Activated naive CD4-positive, alpha-beta T cell (primary cell): ENCODE measurements at places on chromosomes 3 and 15.

DNA sequence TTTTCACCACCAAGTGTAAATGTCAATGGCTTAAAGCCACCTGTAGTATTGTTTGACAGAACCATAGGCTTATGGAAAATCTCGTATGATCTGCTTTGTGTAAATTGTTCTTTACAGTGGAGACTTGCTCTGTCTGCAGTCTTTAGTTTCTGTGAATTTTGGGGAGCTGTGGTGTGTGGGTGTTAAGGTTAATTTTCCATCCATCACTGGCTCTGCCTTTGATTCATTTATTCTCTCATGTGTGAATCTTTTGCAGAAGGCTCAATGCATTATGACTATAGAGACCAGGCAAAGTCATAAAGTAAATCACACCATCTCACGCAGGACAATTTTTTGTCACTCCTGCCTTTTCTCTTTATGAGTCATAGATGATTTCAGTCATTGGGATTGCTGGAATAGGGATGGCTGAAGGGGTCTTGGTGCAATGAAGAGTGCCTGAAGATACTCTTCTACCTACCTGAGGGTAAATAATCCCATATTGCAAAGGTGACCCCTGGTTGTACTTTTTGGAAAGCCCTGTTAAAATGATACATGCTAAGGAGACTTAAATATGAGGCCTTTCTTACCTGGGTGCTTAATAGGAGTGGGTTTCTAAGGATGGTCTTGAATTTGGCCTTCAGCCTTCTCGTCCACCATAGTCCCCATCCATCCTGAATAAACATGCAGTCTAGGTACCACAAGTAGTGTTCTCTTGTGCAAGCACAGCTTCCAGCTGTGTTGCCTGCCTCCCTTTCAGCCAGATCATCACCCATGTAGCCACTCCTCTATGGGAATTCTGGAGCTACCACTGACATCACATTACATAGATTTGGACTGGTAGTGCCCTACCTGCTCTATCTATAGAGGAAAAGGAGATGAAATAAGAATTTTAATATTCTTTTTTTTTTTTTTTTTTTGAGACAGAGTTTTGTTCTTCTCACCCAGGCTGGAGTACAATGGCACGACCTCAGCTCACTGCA is 14.3 kb downstream of the TGFBR2 start:
- DNase-seq = no peak

- DNase-seq = no peak
Measured at GRCh38 chr3:167823738-167824137, 88.2 kb downstream of the SERPINI1 start.

DNA sequence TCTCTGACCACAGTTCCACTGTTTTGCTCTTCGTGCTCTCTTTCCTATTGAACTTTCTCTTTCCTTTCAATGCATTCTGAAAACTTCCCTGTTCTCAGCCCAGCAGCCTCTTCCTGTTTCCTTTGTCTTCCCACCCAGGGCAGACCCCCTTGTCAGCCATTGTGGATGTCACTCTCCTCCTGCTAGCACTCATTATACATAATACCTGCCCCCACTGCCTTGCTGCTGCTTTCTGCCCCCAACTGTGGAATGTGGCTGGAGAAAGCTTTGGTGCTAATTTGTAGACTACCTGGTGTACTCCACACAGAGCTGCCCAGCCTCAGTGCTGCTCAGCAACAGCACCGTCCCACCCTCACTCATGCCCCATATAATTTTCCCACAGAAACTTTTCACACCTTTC is 80.2 kb downstream of the CHCHD6 start:
- no peak for DNase-seq

DNA sequence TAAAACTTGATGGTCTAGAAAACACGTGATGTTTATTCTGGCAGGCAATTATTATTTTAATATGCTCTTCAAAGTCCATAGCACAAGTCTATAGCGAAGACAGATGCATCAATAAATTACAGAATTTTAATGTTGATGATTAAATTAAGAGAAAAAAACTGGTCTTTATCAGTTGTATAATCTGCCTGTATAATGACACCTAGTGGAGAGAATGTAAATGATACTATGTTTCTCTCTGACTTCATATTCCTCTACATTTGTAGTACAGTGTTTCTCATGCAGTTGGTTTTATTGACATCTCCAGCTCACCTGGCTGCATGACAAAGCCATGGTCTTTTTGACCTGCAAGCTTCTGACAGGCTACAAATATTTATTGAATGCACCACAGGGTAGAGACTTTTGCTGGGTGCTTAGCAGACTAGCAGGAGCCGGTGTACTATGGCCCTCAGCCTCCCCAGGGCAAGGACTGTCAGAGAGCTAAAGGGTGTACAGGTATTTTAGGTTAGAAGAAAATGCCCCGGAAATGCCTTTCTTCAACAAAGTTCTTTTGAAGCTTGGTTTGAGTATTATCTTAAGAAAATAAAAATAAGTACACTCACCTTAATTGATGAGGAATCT is 289.9 kb downstream of the GAP43 start:
- no peak for DNase-seq

DNA sequence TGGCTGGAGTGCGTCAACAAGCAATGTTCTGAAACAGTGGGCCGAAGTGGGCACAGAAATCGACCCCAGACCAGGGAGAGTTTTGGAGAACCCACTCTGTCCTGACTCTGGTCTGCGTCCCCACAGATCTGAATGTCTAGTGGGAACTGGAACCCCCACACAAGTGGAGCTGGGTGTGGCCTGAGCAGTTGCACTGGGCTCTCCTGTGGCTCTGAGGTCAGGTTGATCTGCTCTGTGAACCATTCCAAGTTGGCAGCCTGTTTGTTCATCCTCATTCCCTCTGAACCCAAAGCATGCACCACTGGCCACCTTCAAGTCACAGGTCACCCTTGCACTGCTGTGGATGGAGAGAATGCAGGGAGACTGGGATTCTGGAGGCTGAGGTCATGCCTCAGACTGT is 60.5 kb downstream of the STARD5 start:
- no peak for DNase-seq

DNA sequence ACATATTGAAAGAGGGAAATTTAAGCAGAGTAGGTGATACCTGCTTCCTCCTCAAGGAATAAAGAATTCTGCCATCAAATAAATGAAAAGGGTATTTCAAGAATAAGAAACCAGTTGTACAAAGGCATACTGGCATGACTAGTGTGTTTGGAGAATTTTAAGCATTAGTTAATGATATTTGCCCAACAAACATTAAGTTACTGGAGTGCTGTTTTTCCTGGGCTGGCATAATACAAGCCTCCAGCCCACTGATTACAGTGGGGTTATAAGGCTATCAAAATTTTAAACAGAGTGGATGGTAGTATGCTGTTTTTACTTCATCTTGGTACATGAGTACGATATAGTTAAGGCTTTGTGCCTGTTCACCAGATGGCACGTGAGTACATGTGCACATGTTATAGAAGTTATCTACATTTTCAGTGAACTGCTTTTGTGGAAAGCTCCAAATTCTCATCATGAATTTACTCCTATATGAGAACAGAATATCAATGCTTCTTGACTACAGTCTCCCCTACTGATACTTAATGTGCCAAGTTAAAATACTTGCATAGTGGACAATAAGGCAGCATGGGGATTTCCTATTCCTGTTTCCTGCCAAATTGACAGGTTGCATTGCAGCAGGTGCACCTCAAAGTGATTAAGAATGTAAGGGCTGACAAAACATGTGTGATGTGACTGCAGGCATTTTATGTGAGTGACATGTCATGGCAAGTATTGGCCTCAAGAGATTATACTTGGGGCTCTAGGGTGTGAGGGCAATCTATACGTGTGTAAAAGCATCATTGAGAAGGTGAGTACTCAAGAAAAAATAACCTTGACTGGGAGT is 14.9 kb downstream of the NAALADL2 start:
- DNase-seq = no peak

GRCh38 chr3:114310695-114311094 is 16.9 kb downstream of the TIGIT start:
- DNase-seq = no peak

GRCh38 chr3:174505266-174505665 is 353.9 kb upstream of the NAALADL2 start:
- no peak for DNase-seq

DNA sequence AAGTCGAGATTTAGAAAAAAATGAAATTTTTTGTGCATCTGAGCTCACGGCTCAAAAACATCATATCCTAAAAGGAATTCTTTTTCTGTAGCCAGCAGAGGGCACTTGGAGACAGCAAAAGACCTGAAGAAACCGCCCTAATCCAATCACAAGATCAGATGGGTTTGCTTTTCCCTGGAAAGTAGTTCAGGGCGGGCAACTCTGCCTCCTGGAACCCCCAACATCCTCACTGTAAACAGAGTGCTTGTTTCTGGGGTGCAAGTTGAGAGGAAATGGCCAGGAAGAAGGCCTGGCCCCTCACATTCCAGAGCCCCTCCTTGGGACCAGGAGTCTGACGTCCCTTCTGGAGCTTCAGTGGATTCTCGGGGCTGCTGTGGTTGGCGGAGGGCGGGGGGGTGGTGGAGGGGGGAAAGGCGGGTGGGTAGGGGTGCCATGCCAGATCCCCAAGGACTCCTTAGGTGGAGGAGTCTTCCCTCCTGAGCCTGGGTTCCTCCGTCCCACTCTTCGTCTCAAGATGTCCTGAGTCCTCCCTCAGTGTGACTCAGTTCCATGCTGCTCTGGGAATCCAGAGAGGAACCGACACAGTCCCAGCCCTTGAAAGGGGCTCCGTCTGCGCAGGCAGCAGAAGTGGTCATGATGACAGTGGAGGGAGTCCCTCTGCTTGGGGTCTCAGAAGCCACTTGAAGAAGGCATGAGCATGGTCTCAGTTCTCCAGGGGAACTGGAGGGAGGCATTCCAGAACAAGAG is 35.9 kb downstream of the CCK start:
- no peak for DNase-seq

GRCh38 chr15:35603301-35603700 is 57.3 kb upstream of the DPH6 start:
- no peak for DNase-seq

DNA sequence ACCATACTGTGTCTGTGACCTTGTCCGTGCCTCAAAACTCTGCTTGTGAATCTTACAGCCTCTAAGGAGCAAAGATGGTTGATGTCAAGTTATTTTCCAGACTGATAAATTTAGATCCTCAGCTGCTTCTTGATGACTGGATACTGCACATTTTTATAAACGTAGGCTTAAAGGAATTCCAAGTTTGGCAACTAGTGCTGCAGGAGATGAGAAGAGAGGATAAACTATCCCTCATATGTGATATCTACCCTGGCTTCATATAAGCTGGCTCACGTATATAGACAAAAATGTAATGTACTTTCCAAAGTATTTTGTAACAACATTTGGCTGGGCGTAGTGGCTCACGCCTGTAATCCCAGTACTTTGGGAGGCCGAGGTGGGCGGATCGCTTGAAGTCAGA is 89.6 kb downstream of the GMPS start:
- no peak for DNase-seq

GRCh38 chr15:69979783-69980182 is 117.9 kb downstream of the TLE3 start:
- DNase-seq = no peak

GRCh38 chr3:36455406-36455805 is 75.1 kb downstream of the STAC start:
- DNase-seq = no peak

- no peak for DNase-seq
Measured at GRCh38 chr15:98733098-98733497, 84.8 kb downstream of the IGF1R start.

GRCh38 chr3:138594935-138595610 is 1.0 kb upstream of the CEP70 start:
- DNase-seq = no peak

DNA sequence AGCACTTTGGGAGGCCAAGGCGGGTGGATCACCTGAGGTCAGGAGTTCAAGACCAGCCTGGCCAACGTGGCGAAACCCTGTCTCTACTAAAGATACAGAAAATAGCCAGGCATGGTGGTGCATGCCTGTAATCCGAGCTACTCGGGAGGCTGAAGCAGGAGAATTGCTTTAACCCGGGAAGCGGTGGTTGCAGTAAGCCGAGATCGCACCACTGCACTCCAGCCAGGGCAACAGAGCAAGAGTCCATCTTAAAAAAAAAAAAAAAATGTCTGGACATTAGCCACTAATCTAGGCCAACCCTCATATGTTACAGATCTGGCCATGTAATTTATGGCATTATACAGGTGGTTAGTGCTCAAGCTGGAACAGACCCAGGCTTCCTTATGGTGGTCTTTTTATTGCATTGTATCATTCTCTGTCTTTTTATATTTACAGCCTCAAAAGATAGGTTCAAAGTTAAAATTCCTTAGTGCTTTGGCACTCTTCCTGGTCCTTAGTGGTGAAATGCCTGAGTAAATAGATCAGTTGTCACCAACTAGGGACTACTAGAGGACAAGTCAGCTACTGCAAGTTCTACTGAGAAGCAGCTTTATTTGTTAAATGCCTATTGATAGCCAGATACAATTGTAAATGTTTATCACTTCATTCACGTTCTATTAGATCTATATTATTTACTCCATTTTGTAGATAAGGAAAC is 16.0 kb downstream of the STARD9 start:
- DNase-seq = no peak

DNA sequence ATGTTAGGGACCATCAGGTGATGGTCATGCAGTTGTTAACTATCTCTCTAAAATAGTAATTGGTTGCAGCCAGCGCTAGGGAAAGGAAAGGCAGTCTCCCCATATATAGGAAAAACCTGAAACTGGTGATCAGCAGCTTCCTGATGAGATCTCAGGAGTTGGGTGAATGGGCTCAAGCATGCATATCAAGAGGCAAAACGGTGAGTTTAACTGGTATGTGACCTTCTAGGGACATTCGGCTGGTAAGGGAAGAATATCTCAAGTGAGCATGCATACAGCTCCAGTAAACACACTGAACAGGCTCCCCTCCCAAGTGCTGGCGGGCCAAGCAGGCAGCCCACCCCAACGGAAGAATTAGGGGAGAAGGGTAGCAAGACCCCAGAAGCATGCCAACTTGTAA is 49.3 kb upstream of the ROBO2 start:
- DNase-seq = no peak

DNA sequence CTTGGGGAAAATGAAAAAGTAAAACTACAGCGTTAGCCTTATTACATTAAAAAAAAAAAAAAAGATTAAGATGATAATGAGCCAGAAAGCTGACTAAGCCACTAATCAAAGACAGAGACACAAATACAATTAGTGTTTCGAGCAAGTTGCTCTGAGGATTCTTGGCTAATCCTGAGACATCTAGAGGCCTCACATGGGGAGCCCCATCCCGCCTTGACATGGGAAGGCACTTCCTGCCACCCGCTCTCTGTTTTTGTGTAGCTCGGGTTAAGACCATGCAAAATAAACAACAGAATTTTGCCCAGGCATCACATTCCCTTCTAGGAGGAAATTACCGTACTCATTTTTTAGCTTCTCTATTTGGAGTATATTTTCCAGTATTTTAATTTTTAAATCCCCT is 15.3 kb downstream of the HESX1 start:
- no peak for DNase-seq

- no peak for DNase-seq
Measured at GRCh38 chr3:14143271-14144225, 18.7 kb downstream of the TMEM43 start.

DNA sequence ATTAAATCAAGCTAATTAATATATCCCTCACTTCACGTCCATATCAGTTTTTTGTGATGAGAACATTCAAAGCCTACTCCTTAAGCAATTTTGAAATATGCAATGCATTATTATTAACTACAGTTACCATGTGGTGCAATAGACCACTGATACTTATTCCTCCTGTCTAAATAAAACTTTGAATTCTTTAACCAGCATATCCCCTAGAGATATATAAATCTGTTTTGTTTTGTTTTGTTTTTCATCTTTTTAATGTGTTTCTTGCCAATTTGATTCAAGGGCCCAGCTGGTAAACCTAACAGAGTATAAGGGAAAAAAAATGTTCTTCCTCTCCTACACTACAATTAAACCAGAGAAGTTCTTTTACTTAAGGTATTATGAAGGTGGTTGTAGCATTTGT is 524.2 kb downstream of the NAALADL2 start:
- no peak for DNase-seq

- no peak for DNase-seq
Measured at GRCh38 chr15:62749036-62749815, 293.3 kb upstream of the TPM1 start.
